ENCODE measurements at places on chromosomes 5 and 9.

GRCh38 chr5:115186794-115187193, 17.1 kb upstream of the TRIM36 start:
- no peak for DNase-seq

GRCh38 chr5:129903466-129904101, 681 bp upstream of the CHSY3 start:
- DNase-seq = no peak

DNA sequence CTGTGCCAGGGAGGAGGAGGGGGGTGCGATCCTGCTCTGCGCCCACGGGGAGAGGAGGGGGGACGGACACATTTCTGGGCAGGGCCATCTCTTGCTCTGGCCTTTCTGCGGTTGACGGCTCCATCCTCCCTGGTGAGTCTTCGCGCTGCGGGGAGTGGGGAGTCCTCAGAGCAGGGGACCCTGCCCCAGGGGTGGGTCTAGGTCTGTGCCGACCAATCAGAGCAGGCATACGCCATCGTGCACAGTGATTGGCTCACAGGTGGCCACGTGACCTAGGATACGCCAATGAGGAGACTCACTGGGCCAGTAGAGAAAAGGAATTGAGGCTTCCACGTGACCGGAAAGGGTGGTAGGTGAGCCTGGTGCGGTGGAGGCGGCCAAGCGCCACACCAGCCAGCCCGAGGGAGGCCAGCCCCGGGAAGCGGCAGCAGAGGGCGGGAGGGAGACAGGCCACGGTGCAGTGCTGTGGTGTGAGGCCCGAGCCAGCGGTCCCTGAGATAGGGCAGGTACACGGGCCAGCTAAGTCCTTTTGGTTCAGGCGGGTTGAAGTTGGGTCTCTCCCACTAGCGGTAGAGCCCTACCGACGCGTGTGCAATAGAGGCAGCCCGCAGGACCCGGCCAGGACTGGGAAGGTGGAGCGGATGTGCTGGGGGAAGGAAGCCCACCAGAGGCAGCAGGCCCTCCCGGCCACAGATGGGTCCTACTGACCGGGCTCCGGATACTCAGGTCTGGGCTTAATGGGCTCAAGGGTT, 65.2 kb upstream of the RNF130 start:
- DNase-seq = no peak

- peak; percentile 64 for DNase-seq
Observed at GRCh38 chr5:79464695-79465332, 49.1 kb downstream of the HOMER1 start.

- DNase-seq = peak; percentile 96
Observed at GRCh38 chr9:75607521-75607920, 283.0 kb upstream of the PCSK5 start.

DNA sequence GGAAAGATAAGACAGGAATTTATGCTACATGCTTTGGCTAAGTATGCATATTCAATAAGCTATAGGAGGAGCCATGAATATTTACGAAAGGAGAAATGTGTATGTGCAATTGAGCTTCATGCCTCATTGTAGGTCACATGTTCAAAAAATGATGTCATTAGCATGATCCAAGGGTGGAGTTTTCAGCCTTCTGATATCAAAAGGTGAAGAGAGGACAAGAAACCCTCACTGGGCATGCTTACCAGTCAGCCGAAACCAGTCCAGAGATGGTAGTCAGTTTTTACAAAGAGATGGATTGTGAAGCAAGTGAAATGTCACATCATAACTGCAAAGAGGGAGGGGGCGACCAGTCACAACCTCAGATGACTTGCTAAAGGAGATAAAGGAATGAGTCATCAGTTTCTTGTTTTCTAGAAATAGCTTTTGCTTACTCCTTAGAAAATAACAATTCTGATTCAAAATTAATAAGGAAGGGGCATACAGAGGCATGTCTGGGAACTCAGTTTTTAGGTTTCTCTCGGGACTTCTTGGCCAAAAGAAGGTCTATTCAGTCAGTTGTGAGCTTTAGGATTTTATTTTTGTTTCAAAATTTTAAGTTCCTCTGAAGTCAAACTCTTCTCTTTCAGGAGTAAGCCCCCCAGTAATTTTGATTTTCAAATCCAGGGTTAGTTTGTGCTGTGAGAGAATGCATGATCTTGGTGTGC, 1067.8 kb upstream of the EDIL3 start:
- peak; percentile 0 for DNase-seq

- no peak for DNase-seq
Observed at GRCh38 chr9:109408759-109409462, 88.1 kb upstream of the EPB41L4B start.

- no peak for DNase-seq
Observed at GRCh38 chr9:97788763-97789663, 64.0 kb upstream of the FOXE1 start.

DNA sequence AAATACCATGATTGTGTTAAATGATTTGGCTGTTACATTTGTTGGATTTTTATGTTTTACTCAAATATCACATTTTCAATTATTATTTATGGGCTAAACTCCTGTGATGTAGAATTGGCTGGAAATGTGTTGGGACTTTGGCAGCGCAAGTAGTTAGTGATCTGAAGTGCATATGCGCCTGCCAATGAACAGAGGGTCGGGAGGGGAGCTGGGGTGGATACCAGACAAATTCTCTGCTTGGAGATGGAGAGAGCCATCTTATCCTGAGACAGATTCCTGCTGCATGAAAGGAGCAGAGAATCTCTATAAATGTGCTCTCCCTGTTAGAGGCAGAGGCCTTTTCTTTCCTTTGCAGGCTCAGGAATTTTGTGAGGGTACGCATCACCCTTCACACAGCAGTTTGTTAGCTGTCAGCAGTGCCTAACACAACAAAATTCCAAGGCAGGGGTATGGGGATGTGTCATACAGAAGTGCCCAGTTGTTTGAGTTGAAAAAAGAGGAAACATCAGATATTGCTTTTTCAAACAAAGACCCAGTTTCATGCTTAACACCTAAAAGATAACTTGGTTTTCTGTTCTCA, 489.1 kb downstream of the CSNK1G3 start:
- no peak for DNase-seq

GRCh38 chr9:105251133-105251532, 6.7 kb downstream of the SLC44A1 start:
- no peak for DNase-seq

Measured in hematopoietic multipotent progenitor cell treated with erythropoietin and hydrocortisone succinate and interleukin-3 and kit ligand, for 4 days (in vitro differentiated cells).